ENCODE measurements at places on chromosomes 3 and 15.
A peak's percentile ranks its signal among the peaks of the same experiment; 100 is the strongest.

DNA sequence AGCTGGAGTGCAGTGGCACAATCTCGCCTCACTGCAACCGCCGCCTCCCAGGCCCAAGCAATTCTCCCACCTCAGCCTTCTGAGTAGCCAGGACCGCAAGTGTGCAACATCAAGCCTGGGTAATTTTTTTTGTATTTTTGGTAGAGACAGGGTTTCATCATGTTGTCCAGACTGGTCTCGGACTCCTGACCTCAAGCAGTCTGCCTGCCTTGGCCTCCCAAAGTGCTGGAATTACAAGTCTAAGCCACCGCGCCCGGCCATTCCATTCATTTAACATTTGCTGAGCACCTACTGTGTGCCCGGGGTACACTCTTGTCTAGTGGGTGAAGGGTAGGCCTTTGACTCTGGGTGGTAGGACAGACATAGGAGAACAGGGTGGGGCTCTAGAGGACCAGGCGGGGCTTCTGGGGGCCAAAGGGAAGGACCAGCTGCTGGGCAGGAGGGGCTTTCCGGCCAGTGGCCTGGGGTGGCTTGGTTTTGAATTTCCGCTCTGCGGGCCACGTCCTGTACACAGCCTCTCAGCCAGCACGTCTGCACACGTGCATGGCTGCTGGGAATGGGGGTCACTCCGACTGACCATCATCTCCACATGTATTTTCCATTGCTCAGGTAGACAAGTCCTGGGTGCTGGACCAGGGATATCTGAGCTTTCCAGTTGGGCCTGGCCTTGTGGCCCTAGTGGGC, 2.4 kb downstream of the SLC38A3 start:
- no peak for DNase-seq

- DNase-seq, result no peak
Measured at GRCh38 chr3:158213461-158213860, 103.6 kb downstream of the RSRC1 start.

- DNase-seq, result no peak
Measured at GRCh38 chr3:14525685-14526631, 14.2 kb downstream of the GRIP2 start.

DNA sequence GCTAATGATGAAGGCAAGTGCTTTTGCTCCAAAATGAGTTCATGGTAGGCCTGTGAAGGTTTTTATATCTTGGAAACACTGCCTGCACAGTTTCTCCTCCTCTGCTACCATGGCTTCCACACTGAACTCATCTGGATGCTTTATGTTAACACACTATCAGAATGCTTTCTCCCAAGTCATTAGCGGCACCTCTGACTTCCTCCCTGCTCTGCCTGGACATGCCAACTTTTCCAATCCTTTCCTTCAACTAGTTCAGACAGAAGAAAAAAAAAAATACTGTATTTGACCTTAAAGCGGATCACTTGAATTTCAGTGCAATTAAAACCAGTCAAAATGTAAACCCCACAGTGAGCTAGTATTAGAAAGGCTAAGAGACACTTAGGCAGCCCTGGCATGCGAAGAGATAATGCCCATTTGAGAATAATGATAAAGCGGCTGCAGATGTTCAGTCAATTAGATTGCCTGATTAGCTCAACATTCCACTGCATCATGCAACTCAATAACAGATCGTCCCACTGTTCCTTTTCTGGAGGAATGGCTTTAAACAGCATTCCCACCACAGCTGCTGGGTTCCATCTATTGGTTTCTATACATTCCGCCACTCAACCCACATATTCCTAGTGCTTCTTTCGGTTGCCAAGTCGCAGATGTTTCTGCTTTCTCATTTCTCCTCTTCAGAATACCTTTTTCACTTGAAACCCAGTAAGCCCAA, 51.7 kb downstream of the CNTN3 start:
- DNase-seq, result no peak

DNA sequence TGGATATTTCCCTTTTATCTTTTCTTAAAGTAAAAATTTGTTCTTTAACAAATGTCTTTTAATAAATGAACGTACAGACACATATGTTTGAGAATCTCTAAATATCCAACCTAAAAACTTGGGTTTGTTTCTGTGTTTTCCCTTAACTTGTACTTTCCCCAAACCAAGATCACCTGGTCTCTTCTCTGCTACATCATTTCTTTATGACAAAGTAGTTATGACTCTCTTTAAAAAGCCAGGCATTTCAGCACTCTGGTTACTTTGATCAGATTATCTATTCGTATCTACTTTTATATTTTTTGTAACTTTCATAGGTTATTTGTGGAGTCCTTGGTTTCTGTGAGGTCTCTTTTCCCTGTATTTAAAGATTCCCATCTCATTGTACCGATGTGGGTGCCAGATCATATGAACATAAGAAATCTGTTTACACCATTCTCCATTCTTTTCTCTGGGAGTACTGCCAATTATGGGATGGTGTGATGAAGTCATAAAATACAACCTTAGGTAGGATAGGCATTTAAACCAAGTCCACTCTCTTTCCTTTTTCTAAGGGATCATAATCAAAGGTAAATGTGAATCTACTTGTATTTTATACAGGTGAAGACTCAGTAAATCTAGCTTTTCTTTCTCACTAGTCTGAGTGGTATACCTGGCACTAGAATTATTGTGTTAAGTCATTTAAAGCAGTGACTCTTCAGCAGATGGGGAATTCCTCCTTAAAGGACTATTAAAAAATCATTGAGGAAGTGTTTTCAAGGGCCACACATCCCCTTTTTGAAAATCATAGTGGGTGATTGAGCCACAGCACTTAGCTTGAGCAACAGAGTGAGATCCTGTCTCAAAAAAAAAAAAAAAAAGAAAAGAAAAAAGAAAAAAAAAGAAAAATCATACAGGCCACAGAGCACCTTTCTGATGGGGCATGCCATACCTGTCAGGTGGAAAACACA, 12.4 kb upstream of the NFKBIZ start:
- DNase-seq, result no peak

- no peak for DNase-seq
Measured at GRCh38 chr3:34292605-34293300, 494.3 kb downstream of the PDCD6IP start.

DNA sequence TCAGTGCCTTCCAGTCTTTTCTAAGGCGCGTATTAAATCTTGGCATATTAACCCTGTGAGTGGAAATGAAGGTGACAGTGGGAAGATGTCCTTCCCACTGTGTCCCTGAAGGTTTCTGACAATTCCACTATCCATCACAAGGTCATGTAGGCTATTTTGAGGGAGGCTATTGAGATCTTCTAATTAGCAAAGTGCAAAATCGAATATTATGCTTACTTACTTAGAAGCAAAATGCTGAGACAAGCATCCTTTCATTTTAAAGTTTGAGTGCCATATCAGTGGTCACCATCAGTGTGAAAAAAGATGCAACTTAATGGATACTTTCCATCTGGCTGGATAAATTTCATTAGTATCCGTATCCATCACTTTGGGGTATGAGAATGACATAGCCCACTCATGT, 77.6 kb downstream of the COL6A5 start:
- DNase-seq, result no peak

GRCh38 chr3:163018664-163019063, 1522.1 kb downstream of the OTOL1 start:
- DNase-seq, result no peak

DNA sequence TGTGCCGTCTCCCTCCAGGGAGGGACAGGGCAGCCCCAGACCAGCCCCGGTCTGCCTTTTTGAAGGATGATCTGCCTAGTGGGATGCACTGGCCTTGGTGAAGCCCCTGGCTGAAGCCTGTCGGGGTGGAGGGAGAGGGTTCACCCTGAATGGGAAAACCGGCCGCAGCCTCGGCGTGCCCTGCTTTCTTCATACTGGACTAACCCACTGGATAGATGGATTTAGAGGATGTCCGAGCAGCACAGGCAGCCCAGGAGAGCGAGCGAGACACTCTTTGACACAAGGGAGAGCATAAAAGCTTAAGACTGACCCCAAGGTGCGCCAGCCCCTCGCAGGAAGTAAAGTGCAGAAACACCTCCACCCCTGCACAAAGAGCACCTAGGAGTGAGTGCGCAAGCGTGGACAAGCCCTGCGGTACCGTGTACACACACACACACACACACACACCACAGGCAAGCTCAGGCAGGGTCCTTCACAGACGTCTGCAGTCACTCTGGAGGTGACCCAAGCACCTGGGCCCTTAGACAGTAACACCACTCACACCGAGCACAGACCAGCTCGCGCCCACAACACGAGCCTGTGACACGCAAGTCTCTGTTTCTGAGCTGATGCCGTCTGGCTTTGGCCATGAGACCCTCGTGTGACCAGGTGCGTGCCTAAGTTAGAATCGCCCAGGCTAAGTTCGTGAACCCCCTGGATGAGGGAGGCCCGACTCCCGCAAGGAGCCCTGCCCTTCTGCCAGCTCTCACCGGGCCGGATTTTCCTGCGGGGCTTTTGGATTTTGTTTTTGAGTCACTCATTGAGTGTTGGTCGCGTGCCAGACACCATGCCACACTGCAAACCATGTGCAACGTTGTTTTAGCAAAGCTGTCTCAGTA, 11.3 kb downstream of the SEMA4B start:
- DNase-seq, result no peak

GRCh38 chr3:71415681-71416122, 167.8 kb downstream of the FOXP1 start:
- DNase-seq, result no peak

- no peak for DNase-seq
Measured at GRCh38 chr3:180324791-180325190, 277.2 kb upstream of the TTC14 start.

DNA sequence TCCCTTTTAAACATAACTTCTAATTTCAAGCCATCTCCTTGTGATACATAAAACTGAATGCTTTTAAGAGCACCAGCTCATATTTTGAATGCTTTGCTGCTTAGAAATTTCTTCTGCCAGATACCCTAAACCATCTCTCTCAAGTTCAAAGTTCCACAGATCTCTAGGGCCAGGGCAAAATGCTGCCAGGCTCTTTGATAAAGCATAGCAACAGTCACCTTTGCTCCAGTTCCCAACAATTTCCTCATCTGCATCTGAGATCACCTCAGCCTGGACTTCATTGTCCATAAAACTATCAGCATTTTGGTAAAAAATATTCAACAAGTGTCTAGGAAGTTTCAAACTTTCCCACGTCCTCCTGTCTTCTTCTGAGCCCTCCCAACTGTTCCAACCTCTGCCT, 17.5 kb downstream of the OSTN start:
- no peak for DNase-seq

DNA sequence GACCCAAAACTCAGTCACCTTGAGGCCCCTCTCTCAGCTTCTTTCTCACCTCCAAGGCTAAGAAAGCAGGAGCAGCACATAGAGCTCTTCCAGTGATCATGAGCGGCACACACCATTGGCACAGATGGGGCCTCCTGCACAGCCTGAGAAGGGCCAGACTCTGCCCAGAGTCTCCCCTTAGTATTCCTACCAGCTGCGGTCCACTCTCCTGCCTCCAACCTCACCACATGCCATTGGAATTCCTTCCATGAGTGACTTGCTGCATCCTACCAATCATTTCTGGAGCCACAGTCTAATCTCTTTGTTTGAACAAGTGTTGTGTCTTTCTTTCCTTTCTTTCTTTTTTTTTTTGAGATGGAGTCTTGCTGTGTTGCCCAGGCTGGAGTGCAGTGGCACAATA, 39.3 kb downstream of the CDCP1 start:
- DNase-seq, result no peak

DNA sequence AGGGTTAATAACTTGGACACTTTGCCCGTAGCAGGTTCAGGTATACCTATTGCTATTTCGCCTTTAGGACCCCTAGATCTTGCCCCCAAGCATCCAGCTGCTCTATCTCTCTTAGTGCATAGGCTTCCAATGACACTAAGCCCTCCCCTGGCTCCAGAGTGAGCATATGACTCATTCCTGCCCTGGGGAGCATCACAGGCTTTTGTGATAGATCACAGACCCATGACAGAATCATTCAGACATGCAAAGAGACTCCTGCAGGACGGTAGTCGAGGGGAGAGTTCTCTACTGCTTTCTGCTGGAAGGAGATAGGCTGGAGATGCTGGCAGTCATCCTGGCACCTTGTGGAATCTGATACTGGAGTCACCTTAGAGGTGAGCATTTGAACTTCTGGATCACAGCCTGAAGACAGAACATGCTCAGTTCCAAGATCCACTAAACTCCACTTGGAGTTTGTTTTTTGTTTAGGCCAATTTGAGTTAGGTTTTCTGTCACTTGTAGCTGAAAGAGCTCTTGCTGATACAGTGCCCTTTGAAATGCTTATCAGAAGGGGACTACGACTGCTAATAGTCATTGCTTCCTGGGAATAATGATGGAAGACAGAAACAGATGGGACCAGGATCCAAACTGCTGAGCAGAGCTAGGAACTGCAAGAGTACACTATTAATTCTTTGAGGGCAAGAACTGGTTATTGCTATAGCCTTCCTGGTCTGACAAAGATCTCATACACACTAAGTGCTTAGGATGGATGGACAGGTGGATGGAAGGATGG, 11.0 kb downstream of the LYSMD2 start:
- DNase-seq, result peak; percentile 67

GRCh38 chr15:69170597-69170996, 10.2 kb downstream of the GLCE start:
- no peak for DNase-seq

DNA sequence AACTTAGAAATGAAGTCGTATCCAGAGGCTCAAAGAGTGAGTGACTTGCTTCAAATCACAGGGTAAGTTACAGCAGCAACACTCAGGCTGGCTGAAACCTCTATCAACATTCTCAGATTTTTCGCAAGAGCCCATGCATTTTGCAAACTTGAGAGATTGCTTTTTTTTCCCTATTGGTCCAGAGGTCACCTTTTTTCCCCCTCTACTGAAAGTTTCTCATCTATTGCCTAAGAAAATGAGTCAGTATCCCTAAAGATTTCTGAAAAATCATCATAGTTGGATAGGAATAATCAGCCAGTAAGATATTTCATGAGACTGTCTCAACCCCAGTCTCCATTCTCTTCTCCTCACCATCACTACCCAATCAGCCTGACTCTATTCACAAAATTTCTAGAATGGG, 410.6 kb downstream of the FOXP1 start:
- DNase-seq, result no peak

- no peak for DNase-seq
Measured at GRCh38 chr3:160098261-160098908, 109.8 kb downstream of the IL12A start.

- no peak for DNase-seq
Measured at GRCh38 chr3:100263583-100263982, 2.8 kb downstream of the TBC1D23 start.

Measured in stimulated activated CD4-positive, alpha-beta T cell treated with anti-CD3 and anti-CD28 coated beads, Interleukin-4, amount 100 ng/mL, for 4 hours (primary cell).